ENCODE measurements at places on chromosomes 2 and 18. TPM values are rescaled to one million over a fixed set of nuclear protein-coding genes. Genes with fewer than 3 reads are reported as not detected.

HES6 gene
- total RNA-seq, result 4.3 TPM

GRCh38 chr18:74414953-74415515, 42.1 kb downstream of the DIPK1C start:
- DNase-seq, result no peak

DLGAP1 gene
- not detected for total RNA-seq

MAP3K19 gene
- total RNA-seq, result not detected

GRCh38 chr2:111923276-111923804, 24.9 kb downstream of the MERTK start:
- no peak for DNase-seq

DNA sequence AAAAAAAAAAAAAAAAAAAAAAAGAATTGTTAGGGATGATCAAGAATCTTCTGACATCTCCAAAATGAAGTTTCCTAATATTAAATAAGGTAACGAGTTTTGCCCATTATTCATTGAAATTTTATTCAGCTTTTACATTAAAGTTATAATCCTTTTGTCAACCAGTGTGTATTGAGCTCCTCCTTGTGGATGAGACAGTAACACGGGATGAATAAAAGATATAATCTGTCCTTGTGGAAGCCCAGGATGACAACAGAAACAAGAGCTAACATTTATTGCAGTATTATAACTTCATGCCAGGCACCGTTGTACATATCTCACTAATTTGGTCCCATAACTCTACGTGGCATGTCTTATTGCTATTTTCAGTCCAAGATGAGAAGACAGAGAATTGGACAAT, 33.4 kb upstream of the SERPINB7 start:
- no peak for DNase-seq

DNA sequence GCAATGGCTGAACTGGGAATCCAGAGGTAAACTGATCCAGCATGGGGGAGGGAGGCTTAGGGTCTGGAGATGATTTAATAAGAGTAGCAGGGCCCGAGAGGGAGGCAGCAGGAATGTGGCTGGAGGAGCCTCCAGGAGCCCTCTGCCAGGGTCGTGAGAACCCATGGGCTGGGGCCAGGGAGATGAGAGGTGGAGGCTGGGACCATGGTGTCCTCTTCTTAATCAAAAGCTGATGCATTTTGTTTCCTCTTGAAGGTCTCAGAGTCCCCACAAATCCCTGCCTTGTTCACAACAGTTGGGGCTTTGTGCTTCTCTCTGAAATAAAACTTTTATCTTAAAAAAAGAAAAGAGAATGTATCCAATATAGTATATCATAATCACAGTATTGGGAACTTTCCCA, 123.7 kb upstream of the ZNF516 start:
- no peak for DNase-seq

GRCh38 chr18:55275039-55275901, 312.7 kb downstream of the TCF4 start:
- DNase-seq, result no peak

- DNase-seq, result no peak
These were observed 7.1 kb downstream of the RNF125 start for GRCh38 chr18:32025744-32026143.

DNA sequence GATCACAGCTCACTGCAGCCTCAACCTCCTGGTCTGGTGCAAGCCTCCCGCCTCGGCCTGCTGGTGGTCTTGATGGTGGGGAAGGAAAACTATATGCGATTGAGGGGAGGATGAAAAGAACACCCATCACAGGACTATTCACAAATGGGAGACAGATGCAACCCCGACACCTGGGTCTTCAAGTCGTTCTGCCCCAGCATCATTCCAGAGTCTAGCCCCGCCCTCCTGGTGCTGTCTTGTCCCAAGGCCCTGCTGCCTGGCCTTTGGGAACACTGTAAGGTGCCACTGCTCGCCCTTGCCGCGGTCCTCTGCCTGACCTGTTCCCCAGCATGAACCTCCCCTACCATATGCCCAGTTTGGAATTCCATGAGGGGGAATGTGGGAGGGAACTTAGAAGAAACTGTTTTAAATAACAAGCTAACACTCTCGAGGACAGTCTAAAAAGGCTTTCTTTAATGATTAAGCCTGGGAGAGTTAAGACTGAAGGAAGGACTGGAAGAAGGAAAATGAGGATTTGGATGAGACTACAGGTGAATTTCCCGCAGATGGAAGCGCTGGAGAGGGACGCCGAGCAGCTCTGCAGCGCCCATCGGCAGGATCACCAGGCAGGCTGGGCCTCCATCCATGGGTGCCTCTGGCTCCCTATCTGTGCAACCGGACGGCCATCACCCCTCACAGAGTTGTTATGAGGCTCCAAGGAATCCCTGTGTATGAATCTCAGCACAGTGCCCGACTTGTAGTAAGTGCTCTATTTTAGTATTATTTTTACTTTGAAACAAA, 75.0 kb downstream of the MEX3C start:
- DNase-seq, result no peak

- DNase-seq, result no peak
These were observed 2.3 kb downstream of the HSPD1 start for GRCh38 chr2:197497326-197497725.

All from activated naive CD8-positive, alpha-beta T cell treated with anti-CD3 and anti-CD28 coated beads, Interleukin-2, amount 10 ng/mL, durations not matched to agents 7 days and 5 days (primary cell).